ENCODE measurements at places on chromosomes 3 and 15. TPM values are rescaled to one million over a fixed set of nuclear protein-coding genes. Genes with fewer than 3 reads are reported as not detected.
A peak's percentile ranks its signal among the peaks of the same experiment; 100 is the strongest.

DNA sequence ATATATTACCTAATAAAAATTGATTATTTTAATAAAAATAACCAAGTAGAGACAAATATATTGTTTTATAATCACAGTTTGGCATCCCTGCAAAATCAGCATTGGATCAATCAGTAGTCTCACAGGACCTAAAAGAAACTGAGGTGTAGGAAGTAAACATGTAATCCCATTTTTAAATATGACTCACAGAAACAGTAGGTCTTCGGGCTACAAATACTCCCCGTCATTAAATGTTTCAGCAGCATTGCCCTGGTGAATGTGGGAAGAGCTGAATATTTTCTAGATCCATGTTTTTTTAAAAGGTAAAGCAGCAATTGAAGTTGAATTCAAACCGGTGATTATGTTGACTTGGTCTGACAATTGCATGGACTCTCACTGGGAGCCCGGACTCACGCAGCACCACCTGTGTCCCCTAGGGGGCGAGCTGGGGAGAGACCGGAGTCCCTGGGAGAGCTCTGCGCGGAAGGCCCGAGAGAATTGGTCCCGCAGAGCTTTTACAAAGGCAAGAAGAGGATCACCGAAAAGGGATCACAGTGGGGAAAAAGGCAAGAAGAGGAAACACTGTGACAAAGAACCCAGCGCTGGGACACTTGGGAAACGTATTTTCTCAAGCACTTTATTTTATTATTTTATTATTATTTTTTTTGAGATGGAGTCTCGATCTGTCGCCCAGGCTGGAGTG is 17.2 kb upstream of the USP3 start:
- DNase-seq, result no peak

- no peak for DNase-seq
Measured at GRCh38 chr3:163561151-163561550, 1517.1 kb downstream of the SI start.

- DNase-seq, result no peak
Measured at GRCh38 chr3:194871143-194871863, 185.6 kb downstream of the FAM43A start.

MRAS gene
- polyA plus RNA-seq, result 33.5 TPM

DNA sequence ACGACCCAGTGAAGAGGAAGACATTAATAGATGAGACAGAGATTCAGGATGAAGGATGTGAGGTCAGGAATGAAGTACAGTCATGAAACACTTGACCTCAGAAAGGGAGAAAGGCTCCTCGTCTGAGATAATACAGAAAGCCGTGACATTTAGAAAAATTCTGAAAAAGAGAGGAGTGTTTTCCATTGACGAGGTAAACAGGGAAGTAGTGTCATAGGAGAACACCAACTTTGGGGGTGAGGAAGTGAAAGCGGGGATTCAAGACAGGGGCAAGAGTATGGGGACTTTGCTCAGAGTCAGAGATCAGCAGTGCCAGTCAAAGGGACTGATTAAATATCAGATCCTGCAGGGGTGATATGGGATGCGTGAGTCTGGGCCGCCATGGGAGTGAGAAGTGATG is 160.9 kb downstream of the PLCL2 start:
- DNase-seq, result no peak

GRCh38 chr3:86793786-86794185 is 197.2 kb downstream of the VGLL3 start:
- no peak for DNase-seq

DNA sequence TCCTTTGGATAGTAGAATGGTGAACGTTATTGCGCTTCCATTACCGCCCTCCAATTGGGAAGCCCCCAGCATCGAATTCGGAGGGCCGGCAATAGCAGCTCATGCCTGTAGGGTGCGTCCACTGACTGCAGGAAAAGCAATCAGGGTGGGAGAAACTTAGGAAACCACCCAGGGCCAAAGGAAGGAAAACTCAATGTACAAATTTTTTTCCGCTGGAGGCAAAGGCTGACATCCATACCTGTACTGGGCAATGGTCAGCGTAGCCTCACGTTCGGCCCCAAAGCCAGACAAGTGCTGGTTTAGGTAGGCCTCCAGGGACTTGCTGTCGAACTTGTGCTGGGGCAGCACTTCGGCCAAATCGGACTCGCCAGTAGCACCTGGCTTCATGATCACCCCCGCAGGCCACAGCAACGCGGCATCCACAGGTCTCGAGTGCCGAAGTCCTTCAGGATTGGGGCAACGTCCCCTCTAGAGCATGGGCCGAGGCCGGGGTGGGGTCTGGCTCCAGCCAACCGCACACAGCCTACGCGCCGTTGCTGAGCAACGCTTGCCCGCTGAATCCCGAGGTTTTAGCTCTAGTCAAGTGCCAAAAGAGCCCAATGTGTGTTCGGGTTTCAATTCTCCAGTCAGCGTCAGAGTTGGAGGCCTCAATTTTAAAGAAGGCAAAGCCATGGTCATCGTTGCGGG is at the start of gene ACAD11:
Gene ACAD11 (minus strand): TSS at position 445 of the 687 bp plus-strand sequence. CDS start 58 bp downstream, at position 387.
- DNase-seq, result peak; percentile 78

GOLGA8K gene
- polyA plus RNA-seq, result 0.41 TPM

Measured in left renal cortex interstitium (tissue), 4 donors.